ENCODE measurements at places on chromosomes 16 and 17.

GRCh38 chr17:47324224-47325020, 667 bp downstream of the EFCAB13 start:
- DNase-seq: peak; percentile 27

DNA sequence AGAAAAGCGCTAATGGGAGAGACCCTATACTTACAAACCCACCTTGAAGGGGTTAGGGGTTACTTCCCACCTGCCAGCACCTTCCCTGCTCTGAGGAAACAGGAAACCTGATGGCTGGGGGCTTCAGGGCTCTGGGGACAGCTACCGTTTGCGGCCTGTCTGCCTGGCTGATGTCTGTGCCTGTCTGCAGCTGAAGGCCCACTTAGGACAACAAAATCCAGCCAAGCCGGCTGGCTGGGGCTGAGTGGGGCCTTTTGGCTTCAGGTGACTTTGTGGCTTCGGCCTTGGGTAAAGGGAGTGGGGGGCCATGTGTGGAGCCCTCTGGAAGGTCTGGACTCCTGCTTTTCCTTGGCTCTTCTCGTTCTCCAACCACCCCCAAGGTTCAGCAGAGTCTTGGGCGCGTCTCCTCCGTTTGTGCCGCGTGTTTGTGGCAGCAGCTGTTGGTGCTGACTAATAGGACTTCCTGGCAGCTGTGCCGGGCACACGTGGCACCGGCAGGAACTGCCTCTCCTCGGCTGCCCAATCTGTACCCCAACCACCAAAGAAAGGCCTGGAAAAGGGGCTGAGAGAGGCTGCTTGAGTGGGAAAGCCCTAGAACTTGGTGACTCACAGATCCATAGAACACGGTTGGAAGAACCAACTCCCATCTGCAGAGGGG, 186.7 kb downstream of the MSI2 start:
- peak; percentile 27 for DNase-seq

DNA sequence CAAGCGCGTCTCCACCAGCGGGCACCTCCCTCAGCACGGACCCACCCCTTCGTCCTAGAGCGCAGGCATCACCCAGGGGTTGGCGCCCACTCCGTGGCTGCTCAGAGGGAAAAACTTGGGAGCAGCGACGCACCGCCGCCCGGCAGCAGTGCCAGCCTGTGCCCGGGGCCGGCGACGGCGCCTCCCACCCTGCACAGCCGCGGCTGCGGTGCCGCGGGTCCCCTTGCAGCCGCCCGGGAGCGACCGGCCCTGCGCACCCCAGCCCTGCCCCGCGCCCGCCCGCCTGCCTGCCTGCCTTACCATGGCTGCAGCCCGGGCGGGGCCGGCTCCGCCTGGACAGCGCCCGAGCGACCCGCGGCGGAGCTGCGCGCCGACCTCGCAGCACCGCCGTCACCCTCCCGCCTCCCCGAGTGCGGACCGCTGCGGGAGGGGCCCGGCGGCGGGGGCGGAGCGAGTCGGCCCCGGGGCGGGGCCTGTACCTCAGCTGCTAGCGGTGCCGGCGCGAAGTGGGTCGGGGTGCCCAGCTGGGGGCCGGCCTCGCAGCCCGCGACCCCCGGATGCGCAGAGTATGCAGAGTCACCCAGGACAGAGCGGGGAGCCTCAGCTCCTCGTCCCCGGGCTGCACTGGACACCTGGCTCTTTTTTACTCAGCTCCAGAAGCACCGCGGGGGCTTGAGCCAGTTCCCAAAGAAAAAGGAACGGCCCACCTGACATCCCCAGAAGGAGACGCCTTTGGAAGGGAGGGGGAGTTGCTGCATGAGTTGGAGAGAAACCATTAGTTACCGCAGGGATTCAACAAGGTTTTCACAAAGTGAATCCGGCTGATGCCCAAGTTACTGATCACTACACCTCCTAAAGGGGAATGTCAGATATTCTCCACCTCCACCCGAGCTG, 17.5 kb upstream of the MTMR4 start:
- peak; percentile 88 for DNase-seq

GRCh38 chr16:11121914-11122692, 133.9 kb downstream of the SOCS1 start:
- DNase-seq: no peak

DNA sequence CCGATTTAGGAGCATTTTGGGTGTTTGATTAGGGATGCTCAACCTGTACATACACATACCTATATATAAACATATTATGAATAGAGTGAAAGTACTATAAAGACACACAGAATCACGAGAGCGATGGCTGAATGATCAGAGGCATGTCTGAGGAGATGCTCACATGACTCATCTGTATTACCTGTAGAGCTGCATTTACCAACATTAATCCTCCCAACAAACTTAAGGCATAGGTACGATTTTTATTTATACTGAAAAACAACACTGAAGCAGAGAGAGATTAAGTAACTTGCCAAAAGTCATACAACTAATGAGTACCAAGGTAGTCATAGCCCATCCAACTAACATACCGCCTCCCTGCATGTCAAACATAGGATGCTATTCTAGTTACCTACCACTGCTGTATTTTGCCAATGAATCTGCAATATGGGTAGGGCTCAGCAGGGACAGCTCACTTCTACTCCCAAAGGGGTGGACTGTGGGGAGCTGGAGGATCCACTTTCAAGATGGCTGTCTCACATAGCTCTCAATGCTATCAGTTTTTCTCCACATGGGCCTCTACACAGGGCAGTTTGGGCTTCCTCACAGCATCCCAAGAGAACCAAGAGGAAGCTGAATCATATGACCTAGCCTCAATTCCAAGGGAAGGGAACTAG, 7.3 kb downstream of the CYB5D1 start:
- DNase-seq: no peak

- no peak for DNase-seq
These were observed 3.8 kb upstream of the VAC14 start for GRCh38 chr16:70804734-70805169.

All from head of caudate nucleus (tissue), 42 donors.